ENCODE measurements at places on chromosomes 11 and 22.

- DNase-seq = no peak
Observed at GRCh38 chr22:29342577-29343312, 27.2 kb upstream of the RASL10A start.

DNA sequence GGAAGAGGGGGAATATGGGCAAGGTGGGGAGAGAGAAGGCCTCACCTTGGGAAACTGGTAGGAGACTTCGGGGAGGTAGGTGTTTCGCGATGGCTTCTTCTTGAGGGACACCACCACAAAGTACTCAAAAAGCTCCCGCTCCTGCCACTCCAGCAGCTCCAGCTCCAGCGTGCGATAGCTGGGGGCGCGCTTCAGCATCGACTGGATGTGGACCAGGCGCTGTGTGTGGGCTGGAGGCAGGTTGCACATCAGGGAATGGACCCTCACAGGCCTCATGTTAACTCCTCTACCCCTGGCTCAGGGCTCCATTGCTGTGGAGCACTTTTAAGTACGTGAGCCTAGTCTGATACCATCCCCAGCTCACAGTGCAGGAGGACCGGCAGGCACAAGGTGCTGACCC is 29.9 kb downstream of the RPL27A start:
- no peak for DNase-seq

- DNase-seq = peak; percentile 45
Observed at GRCh38 chr22:35660291-35661127, 12.3 kb downstream of the APOL6 start.

- DNase-seq = no peak
Observed at GRCh38 chr11:83255366-83255765, 30.8 kb downstream of the CCDC90B start.

DNA sequence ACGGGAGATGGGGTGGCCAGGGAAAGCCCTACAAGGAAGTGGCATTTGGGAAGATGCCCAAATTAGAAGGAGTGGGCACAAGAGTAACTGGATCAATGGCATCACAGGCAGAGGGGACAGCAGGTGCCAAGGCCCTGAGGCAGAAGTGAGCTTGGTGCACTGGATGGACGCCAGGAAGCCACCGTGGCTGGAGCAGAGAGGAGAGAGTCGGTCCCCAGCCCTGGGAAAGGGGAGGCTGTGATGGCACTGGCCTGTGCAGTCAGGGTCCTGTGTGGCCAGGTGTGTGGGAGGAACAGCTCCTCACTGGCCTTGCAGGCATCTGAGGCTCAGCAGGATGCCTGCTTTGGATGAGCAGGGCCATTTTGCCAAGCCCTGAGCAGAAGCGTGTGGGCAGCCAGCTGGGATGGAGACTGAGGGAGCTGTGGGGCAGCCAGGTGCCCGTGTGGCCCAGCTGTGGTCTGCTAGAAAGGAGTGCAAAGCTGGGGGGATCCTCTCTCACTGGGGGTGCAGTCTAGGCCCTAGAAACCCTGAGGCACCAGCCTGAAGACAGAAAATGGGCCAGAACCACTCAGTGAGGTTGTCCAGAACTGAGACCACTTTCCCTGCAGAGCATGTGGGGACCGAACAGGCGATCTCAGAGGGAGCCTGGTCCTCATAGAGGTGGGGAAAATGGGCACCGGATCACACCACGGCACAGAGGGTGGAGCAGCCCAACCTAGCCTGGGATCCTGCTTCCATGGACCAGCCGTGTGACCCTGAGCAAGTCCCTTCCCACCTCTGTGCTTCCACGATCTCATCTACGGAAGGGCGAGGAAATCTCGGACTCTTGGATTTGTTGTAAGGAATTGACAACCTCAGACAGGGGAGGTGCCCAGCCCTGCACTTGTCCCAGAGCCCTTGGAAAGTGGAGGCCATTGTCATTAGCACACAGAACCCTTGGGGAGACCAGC is 78.6 kb upstream of the RTL6 start:
- no peak for DNase-seq

- no peak for DNase-seq
Observed at GRCh38 chr11:122922893-122923292, 40.3 kb downstream of the JHY start.

- no peak for DNase-seq
Observed at GRCh38 chr11:134543645-134544044, 131.6 kb upstream of the B3GAT1 start.

Data from NCI-H2171 (cell line).